ENCODE measurements at places on chromosomes 1 and 21.
A peak's percentile ranks its signal among the peaks of the same experiment; 100 is the strongest.

GRCh38 chr1:226577401-226578180, 29.0 kb downstream of the STUM start:
- DNase-seq = no peak

DNA sequence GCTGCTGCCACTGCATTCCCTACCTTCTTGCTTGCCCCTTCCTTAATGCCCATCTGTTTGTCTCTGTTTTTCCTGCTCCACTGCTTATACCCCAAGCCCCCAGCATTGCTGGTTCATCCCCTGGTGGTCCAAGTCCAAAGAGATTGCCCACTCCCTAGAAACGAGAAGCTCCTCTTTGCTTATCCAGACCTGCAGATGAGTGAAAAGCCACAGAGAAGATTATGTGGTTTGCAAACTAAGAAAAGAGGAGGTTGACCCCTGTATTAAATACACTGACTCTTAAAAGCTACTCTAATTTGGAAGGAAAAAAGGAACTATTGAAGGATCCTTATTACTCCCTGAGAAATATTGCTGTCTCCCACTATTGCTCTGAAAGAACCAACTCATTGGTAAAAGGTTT, 146.8 kb upstream of the RAB4A start:
- DNase-seq = no peak

DNA sequence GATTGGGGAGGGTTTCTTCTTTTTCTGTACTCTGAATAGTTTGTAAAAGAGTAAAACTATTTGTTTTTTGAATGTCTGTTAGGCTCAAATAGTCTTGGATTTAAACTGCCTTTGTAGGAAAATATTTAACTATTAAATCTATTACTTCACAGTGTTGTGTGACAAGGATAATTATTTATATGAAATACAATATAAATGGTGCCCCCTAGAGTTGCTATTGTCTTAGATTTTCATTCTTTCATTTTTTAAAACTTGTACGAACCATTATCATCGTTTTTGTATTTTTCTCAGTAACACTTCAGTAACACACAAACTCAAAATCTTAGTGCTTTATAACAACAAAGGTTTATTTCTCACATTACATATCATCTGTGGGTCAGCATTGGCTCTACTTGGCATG, 37.4 kb downstream of the C1orf185 start:
- DNase-seq = no peak

- DNase-seq = no peak
Measured at GRCh38 chr21:28632755-28633408, 359.8 kb downstream of the LTN1 start.

- DNase-seq = peak; percentile 21
Measured at GRCh38 chr21:15224346-15225086, 159.7 kb upstream of the NRIP1 start.

GRCh38 chr1:168903237-168903830, 174.3 kb upstream of the DPT start:
- DNase-seq = peak; percentile 5

DNA sequence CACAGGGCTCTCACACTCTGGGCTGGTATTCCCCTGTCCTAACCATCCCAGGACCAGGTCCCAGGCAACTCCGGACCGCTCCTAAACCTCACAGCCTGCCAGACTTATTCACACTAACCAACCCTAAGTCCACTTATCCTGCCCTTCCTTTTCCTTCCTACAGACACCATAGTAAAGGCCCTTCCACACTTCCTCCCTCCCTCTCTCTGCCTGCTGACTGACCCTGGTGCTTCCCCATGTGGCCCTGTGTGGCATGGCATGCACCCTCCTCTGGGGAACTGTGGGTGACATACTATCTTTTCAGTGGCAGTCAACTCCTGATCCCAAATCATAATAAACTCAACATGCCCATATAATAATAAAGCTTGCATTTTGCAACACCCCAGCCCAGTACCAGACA, 155.1 kb upstream of the DNAH14 start:
- no peak for DNase-seq

DNA sequence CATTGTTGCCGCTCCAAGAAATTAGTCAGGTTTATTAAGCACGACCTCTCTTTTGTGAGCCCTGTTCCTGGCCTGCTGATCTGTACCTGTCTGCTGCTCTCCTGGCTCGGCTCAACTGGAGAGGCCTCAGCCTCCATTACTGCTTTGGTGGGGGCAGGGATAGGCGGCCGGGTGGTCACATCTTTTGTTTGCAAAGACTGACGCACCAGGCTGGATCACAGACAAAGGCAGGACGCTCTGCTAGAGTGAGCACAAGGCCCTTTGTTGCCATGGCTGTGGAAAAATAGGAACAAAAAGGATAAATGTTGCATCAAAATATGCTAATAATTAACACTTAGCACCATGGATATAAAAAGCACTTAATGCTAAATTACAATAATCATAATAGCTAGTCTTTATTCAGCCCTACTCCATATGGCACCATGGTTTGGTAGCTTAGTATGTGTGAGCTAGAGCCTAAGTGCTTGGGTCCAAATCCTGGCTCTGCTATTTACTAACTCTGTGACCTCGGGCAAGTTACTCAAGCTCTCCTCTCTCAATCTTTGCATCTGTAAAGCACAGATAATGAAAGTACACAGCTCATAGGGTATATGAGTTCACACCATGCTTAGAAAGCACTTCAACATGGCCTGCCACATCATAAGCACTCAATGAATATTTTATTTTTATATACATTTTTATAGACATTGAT, 28.9 kb upstream of the HPDL start:
- no peak for DNase-seq

- no peak for DNase-seq
Measured at GRCh38 chr1:12150456-12151200, 16.2 kb upstream of the TNFRSF1B start.

- peak; percentile 17 for DNase-seq
Measured at GRCh38 chr1:246794048-246794827, 70.0 kb downstream of the SCCPDH start.

Data from Daoy (cell line).